ENCODE measurements at places on chromosomes 7 and 10.

DNA sequence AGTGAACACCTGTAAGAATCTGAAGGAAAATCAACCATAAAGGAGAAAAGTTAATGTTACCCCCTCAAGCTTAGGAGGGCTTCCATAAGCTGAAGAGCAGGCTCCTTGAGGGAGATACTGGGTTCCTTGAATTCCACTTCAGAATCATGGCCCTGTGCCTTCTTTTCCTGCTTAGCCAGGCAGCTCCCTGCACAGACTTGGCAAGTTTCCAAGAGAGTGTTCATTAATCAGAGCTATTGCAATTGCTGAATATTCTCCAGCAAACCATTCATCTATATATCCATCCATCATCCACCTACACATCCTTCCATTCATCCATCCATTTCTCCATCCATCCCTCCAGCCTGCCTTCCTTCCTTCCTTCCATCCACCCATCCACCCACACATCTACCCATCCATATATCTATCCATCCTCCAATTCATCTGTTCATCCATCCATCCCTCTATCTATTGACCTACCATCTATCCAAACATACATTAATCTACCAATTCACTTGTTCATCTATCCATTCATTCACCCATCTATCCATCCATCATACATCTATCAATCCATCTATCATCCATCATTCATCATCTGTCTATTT, 574.4 kb downstream of the PTPRN2 start:
- no peak for DNase-seq

DNA sequence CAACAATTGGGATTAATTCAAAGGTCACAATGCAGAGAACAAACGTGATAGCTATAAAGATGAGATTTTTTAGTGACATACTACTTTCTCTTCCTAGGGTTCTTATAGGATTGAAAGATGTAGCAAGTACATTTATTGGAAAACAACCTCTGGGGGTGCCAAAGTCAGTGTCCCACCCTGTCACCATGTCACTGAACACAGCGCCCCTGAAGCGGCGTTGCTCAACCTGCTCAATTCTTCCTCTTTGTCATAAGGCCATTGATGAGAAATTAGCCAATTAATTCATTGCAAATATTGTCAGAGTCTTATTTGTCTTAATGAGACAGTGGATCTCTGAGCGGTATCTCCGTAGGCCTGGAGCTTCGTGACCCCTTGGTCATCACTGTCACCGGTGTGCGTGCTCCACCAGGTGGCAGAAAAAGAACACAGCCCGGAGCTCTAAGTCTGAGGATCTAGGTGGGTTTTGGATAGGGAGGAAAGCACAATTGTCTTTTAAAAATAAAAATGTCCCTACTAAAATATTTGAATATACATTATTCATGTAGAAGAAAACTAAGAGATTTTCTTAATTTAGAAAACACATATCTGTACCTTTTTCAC, 362.6 kb downstream of the PAXIP1 start:
- DNase-seq, result no peak

DNA sequence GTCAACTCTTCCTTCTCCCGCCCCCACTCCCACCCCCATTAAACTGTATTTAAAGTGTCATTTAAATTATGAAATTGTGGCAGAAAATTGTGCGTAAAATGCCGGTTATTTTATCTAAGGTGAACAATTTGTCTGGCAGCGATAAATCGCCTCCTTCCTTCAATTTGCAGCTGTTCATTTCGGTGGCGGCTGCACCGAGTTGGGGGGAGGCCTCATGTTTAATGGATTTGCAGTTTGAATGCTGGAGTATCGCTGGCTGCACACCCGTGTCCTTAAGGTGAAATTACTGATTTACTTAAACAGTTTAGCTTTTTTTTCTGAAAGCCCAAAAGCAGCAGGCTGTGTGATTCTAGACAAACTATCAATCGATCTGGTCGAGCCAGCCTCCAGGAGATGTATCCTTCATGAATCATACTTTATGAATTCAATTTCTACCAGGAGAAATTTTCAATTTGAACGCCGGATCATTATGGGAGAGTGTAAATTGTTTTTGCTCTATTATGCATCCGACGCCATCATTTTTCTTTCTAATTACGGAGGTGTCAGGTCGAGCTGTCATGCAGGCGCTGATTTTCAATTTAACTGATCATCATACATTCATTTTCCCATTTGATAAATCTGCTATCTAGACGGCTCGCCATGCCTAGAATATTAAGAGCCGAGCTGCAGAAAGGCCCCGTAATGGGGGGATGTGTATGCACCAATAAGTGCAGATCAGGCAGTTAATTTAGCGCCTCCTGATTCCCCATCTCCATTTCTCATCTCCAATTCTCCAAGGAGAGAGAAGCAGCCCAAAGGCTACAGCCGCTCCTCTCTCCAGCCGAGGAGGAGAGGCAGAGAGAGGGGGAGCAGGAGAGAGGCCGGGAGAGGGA, 6.5 kb downstream of the UNCX start:
- no peak for DNase-seq

GRCh38 chr10:10846504-10846900, 171.2 kb upstream of the CELF2 start:
- DNase-seq, result no peak

DNA sequence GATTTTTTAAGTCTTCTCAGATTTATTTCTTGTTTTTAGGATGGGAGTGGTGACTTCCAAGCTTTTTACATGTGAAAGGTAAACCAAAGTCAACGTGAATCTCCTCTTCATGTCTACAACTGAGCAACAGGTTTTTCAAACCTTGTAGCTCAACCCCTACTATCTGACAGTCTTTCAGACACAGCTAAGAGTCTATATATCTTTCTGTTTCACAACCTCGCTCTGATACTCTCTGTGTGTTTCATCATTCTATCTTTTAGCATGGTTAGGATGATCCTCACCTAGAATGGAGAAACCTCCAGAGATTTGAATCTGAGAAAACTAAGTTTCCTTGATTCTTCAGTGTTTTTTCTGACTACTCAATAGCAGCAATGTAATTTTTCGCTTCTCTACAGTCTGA, 96.1 kb downstream of the EPDR1 start:
- no peak for DNase-seq

GRCh38 chr7:99102809-99103690, 40.9 kb downstream of the SMURF1 start:
- DNase-seq, result no peak

GRCh38 chr10:93775356-93775755, 17.6 kb downstream of the LGI1 start:
- no peak for DNase-seq

DNA sequence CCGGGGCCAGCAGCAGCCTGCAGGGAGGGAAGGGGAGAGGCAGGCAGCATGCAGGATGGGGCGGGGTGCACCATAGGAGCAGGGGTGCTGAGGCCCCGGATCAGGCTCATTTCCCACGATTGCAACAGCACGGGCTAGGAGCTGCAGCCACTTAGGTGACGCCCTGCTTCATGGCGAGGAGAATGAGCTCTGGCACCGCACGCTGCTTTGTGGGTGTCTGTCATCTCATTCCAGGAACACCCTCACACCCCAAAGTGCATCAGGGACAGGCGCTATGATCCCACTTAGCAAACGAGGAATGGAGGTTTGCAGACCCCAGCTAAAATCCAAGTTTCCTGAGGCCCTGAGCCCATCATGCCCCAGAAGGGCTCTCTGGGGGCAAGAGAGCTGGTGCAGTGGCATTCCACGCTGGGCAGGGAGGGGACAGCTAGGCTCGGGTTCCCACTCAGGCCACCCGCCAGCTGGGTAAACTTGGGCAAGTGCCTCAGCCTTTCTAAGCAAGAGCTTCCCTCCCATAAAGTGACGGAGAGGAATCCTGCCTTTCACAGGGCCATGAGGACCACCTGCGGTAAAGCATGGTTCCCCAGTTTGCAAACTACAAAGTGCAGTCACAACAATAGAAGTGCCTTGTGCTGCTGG, 9.3 kb downstream of the KCNH2 start:
- DNase-seq, result no peak

GRCh38 chr7:156380261-156380660, 260.3 kb upstream of the RNF32 start:
- no peak for DNase-seq

DNA sequence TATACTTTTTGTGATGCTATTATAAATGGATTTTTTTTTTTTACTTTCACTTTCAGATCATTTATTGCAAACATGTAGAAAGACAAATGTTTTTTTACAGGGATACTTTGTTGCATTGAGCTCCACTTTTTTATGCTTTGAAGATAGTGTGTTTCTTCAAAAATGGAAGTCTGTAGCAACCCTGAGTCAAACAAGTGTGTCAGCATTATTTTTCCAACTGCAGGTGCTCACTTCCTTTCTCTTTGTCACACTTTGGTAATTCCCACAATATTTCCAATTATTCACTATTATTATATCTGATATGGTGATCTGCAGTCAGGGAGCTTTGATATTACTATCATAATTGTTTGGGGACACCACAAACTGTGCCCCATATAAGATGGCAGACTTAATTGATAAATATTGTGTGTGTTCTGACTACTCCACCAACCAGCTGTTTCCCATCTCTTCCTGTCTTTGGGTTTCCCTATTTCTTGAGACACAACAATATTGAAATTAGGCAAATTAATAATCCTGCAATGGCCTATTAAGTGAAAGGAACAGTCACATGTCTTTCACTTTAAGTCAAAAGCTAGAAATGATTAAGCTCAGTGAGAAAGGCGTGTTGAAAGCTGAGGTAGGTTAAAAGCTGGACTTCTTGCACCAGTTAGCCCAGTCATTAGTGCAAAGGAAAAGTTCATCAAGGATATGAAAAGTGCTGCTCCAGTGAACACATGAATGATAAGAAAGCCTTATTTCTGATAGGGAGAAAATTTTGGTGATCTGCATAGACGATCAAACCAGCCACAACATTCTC, 231.3 kb upstream of the SH2B2 start:
- DNase-seq, result no peak

DNA sequence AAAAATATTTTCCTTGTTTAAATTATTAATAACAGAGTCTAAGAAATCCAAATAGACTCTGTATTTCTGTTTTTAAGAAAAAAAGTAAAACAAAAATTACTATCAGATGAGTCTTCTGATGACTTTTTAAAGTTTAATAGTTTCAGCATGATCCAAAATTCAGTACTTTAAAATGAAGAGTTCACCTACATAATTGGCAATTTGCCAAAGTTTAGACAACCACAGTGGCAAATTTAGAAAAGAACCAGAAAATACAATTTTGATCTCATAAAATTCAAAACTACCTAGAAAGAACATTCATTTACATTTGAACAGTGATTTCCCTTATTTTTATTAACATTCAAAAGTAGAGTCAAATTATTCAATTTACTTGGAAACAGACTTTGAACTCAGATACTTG, 56.1 kb downstream of the AGMO start:
- no peak for DNase-seq

DNA sequence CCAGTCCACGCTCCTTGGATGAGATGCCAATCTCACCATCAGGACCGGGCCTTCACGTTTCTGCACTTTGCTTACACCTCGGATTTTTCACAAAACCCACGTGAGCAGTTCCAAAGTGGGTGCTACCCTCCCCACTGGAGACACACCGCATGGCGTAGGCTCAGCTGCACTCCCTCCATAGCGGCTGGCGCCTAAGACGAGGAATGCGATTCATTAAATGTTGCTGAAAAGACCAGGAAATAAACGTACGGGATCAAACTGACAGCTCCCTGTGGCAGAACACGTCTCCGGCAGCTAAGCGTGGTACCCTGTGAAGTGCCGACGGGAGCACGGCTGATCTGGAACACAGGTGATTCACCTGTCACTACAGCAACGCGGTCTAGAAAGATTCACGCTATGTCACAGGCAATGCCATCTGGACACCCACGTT, 209.0 kb downstream of the DIP2C start:
- no peak for DNase-seq

GRCh38 chr7:139183251-139183650, 47.8 kb upstream of the UBN2 start:
- DNase-seq, result no peak
